ENCODE measurements at places on chromosomes 7 and 10.

DNA sequence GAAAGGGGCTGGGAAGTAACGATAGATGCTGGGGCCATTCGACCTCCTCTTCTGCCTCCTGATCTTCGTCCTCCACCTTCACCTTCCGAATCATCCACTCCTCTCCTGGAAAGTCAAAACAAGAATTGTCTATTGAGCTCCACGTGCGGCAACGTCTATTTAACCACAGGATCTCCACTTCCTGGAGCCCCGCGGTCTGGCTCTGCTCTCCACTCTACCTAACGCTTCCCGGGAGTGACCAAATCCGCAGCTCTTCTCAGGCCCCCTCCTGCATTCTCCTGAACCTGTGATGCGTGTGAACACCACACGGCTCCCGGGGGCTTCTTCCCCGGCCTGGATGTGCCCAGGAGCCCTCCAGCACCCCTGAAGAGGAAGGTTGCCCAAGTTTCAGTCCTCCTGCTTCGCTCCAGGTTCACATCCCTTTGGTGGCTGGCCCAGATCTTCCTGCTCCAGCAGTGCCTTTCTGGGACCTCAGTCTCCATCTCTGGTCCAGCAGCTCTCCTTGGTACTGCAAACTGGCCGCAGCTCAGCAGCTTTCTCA, 7.2 kb downstream of the ZNF467 start:
- DNase-seq, result no peak

- DNase-seq, result no peak
These were observed 566 bp downstream of the ASNS start for GRCh38 chr7:97871659-97872024.

DNA sequence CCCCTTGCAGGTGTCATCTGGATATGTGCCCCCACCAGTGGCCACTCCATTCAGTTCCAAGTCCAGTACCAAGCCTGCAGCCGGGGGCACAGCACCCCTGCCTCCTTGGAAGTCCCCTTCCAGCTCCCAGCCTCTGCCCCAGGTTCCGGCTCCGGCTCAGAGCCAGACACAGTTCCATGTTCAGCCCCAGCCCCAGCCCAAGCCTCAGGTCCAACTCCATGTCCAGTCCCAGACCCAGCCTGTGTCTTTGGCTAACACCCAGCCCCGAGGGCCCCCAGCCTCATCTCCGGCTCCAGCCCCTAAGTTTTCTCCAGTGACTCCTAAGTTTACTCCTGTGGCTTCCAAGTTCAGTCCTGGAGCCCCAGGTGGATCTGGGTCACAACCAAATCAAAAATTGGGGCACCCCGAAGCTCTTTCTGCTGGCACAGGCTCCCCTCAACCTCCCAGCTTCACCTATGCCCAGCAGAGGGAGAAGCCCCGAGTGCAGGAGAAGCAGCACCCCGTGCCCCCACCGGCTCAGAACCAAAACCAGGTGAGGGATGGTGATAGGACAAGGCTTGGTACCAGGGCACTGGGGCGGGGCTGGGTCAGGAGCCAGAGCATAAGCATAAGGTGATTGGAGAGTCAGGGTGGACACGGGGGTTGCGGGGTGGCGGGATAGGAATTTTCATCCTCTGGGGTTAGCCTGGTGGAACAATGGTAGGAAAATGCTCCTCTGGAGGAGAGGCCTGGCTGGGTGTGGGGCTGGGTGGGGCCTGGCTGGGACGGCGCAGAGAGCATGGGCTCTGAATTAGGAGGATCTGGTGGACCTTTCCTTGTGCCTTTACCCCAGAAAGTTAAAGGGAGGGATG, 1.9 kb downstream of the ZYX start:
- DNase-seq, result no peak

GRCh38 chr10:129093641-129094040, 373.4 kb upstream of the MGMT start:
- DNase-seq, result no peak

DNA sequence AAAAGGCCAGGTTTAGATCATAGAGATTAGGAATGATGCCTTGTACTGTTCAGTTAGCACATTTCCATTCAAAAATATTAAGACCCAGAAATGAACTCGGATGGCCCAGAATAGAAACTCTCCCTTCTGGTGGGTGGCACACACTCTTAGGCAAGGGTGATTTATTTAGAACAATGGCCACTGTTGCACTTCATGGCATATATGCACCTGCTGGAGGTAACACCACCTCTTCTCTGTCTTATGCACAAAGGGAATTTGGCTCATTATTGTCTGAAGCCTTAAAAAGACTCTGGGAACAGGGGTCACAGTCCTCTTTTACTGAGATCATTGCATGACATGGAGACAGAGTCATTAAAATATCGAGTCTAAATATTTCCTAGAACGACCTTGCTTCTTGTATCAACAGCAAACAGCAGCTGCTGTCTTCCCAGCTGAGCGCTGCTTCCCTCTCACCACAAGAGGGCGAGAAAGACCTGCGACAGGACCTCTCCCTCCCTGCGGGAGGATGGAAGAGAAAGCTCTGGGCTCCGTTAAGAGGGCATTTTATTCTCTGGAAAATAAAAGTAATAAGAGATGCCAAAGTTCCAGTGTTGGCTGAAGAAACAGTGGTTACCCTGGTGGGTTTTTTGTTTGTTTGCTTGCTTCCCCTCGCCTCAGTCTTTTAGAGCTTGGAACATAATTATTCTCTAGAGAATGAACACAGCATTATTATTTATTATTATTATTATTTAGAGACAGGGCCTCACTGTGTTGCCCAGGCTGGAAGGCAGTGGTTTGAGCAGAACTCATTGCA, 13.5 kb upstream of the BAMBI start:
- no peak for DNase-seq

DNA sequence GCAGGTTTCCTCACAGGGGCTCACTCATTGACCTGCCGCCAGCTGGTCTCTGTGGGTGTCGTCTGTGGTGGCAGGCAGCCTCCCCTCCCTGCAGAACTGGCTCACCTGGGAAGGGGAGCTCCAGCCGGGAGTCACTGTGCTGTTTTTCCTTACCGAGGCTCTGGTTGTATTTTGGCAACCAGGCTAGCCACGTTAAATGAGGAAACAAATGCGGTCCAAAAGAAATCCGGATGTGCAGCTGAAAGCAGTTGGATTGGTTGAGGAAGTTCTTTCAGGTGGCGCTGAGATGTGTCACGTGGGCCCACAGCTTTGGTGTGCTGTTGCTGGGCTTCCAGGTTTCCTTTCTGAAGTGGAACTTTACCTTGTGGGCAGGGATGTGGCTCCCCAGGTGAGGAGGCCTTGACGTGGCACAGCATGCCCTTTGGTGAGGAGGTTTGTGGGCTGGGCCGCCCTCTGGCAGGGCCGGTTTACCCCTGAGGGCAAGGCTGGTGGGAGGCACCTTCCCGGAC, 14.2 kb downstream of the MTURN start:
- no peak for DNase-seq

DNA sequence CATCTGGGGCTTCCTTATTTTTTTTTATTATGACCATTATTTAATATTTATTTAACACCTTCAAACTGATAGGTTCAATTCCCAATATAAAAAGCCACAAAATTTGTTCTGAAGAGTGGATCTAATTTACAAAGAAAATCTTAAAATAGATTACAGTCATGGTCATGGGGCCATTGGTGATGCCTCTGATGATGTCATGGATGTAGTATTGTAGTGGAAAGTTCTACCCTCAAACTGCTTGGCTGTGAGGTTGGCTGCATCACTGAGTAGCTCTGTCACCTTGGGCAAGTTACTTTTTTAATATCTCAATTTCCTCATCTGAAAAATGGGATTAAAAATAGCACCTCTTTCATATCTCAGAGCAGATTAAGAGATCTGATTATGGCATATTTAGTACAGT, 128.5 kb downstream of the DKK1 start:
- DNase-seq, result no peak

- DNase-seq, result no peak
These were observed 46.9 kb upstream of the MKRN1 start for GRCh38 chr7:140526214-140526613.

- no peak for DNase-seq
These were observed 689.5 kb downstream of the DNAJB9 start for GRCh38 chr7:109259151-109259550.

- DNase-seq, result no peak
These were observed 78.0 kb upstream of the ELMO1 start for GRCh38 chr7:37526623-37527022.

GRCh38 chr10:84114088-84114667, 25.1 kb upstream of the GHITM start:
- DNase-seq, result no peak

- no peak for DNase-seq
These were observed 28.5 kb upstream of the STK17A start for GRCh38 chr7:43554423-43554822.

- DNase-seq, result no peak
These were observed 628.6 kb upstream of the ANKRD30A start for GRCh38 chr10:36496758-36497157.

- DNase-seq, result no peak
These were observed 471.1 kb upstream of the GALNT17 start for GRCh38 chr7:70660819-70661191.

GRCh38 chr10:132711613-132712121, 74.3 kb downstream of the NKX6-2 start:
- no peak for DNase-seq

DNA sequence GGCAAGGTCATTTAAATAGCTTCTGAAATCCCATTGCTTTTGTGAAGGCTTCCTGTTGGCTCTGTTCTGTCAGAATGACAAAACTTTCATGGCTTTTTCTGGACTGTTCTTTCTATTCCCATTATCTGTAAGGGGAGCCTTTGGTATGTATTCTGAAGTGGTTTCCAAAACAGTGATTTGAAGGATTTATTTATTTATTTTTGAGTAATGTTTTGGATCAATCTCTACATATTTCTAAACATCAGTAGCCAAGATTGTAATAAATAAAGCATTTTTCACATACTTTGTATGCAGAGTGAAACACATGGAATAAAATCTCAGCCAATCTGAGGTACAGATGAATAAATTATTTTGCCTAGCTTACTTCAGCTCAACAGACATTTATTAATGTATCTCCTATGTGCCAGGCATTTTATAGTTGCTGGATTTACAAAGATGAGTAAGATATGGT, 121.1 kb downstream of the BBS9 start:
- DNase-seq, result no peak

DNA sequence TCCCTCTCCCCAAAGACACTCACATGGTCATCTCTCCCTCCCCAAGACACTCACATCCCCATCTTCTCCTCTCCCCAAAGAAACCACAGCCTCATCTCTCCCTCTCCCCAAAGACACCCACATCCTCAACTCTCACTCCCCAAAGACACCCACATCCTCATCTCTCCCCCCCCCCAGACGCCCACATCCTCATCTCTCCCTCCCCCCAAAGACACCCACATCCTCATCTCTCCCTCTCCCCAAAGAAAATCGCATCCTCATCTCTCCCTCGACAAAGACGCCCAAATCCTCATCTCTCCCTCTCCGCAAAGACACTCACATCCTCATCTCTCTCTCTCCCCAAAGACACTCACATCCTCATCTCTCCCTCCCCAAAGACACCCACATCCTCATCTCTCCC, 31.5 kb downstream of the INSIG1 start:
- DNase-seq, result no peak

GRCh38 chr7:77320137-77320536, 96.0 kb downstream of the GSAP start:
- DNase-seq, result no peak

GRCh38 chr7:137658190-137658900, 188.4 kb downstream of the DGKI start:
- DNase-seq, result no peak

- no peak for DNase-seq
These were observed 47.5 kb upstream of the AGR3 start for GRCh38 chr7:16929146-16929762.

GRCh38 chr7:126689037-126689436, 563.7 kb downstream of the GRM8 start:
- DNase-seq, result no peak

DNA sequence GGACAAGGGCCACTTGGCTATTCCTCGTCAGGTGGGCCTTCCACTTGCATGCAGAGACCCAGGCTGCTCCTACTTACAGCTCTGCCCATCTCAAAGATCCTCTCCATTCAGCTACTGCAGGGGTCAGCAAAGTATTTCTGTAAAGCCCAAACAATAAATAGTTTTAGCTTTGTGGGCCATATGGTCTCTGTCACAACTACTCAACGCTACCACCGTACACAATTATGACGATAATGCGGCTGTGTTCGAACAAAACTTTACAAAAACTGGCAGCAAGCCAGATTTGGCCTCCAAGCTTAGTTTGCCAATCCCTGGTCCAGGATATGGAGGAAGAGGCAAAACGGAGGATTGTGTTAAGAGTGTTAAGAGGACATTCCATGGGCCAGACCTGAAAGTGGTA, 12.8 kb downstream of the RAB11FIP2 start:
- DNase-seq, result no peak

GRCh38 chr10:1978584-1978983, 241.3 kb upstream of the ADARB2 start:
- DNase-seq, result no peak

GRCh38 chr10:98536551-98536950, 89.8 kb upstream of the HPS1 start:
- DNase-seq, result no peak

GRCh38 chr7:122013065-122013464, 131.0 kb downstream of the AASS start:
- no peak for DNase-seq

- DNase-seq, result no peak
These were observed 65.9 kb downstream of the PAX2 start for GRCh38 chr10:100811261-100811660.

- no peak for DNase-seq
These were observed 85.0 kb upstream of the EFCAB10 start for GRCh38 chr7:105666324-105666723.

DNA sequence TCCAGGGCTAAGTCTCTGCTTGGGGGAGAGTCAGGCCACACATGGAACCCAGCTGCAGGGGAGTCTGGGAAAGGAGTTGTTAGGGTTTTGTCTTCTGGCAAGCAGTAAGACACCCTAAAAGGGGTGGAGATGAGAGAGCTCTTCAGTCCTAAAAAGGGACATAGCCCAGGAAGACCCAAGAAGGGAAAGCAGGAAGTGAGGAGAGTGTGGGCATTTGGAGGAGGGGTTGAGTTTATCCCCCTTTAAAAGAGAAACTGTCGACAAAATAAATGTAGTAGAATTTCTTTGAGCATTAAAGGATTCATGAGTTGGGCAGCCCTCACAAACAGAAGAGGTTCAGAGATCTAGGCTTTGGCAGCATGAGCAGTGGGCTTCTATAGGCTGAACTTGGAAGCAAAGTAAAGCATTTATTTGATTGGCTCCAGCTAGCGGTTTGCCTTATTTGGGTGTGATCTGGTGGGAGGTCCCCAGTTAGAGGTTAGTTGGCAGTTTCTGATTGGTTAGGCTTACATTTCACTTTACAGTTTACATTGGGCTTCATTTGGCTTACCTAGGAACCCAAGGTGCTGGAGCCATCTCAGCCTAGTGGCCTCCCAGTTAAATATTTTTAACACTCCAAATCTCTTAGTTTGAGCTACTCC, 246.7 kb downstream of the CAMK1D start:
- DNase-seq, result no peak

Measured in stimulated activated CD8-positive, alpha-beta memory T cell treated with anti-CD3 and anti-CD28 coated beads, Interleukin-7, amount 100 ng/mL, for 24 hours (primary cell).